Right kidney (tissue), 9 donors: ENCODE measurements at places on chromosomes 3 and 15.

DNA sequence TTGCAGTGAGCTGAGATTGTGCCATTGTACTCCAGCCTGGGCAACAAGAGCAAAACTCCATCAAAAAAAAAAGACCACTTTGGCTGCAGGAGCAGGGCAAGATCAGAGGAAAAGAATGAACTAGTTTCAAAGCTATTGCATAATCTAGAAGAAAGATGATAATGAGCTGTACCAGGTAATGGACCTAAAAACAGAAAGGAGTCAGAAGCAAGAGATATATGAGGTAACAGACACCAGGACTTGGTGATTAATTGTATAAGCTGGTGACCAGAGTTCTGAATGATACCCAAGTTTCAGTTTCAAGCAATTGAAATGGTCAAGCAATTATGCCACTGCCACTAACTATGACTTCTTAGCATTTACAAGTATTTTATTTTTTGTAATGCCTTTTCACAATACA, 2.9 kb downstream of the POLQ start:
- no peak for DNase-seq

DNA sequence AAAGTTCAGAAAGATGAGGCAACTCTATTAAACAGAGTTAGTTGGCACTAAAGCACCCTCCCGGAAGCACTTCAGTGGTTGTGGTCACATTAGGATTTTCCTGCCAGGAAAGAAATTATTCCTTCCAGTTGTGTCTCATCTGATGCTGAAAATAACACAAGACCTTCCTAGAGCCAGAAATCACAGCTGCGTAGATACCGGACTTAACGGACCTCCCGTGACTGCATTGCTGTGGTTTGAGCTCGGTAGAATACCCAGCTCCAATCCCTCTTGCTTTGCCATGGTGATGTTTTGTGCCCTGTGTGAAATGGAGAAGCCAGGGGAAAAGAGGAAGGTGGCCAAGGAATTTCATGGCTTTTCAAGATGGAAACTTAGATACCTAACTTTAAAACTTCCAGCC, 215.0 kb upstream of the IGF1R start:
- DNase-seq = no peak

- no peak for DNase-seq
Observed at GRCh38 chr3:66336333-66336766, 115.5 kb downstream of the SLC25A26 start.

DNA sequence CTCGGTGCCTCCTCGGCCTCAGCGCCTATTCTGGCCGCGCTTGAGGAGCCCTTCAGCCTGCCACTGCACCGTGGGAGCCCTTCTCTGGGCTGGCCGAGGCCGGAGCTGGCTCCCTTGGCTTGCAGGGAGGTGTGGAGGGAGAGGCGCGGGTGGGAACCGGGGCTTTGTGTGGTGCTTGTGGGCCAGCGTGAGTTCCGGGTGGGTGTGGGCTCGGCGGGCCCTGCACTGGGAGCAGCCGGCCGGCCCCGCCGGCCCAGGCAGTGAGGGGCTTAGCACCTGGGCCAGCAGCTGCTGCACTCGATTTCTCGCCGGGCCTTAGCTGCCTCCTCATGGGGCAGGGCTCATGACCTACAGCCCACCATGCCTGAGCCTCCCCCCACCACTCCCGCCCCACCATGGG, 26.6 kb upstream of the TRIM42 start:
- DNase-seq = no peak

- DNase-seq = no peak
Observed at GRCh38 chr3:48217449-48217848, 5.8 kb upstream of the CAMP start.

DNA sequence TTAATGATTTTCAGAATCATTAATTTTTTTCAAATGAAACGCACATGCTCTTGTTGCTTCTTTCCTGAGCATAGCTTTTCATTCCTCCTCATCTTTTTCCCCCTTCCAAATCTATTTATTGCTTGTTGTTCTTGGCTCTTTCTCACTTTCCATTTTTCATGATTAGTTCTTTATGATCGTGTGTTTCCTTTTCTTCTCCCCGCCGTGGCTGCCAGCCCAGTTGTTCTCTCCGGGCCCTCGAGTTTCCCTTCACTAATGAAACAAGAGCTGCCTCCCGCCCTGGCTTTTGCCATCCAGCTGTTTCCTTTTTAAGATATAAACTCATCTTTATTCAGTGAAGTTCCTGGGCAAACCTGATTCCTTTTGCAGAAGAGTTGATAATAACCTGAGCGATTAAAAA, 170.2 kb upstream of the NR2F2 start:
- peak; percentile 39 for DNase-seq

DNA sequence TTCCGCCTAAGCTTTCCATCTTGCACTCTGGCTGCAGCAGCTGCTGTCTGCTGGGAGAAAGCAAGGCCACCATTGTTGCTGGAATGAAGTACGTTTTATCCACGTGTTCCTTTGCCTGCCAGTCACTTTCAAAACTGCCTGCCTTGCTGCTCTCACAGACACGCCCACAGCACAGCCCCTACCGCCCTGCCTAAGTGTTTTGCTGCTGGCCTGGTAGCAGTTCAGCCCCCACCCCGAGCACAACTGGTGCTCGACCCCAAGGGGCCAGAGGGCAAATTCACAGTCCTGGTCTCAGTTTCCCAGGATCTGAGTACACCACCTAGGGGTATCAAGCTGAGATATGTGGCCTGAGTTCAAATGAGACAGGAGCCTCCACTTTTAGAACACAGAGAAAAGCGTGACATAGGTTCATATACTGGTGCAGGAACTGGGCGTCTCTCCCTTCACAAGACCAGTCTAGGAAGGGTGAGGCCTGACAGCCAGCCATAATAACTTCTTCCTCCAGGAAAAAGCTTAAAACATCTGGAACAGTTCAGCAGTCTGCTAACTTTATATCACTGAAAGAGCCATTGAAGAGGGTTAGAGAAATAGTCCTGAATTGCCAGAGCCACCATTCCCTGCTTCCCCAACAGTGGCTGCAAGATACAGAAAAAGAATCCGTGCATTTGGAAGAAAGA, 1012.3 kb downstream of the ZPLD1 start:
- no peak for DNase-seq

DNA sequence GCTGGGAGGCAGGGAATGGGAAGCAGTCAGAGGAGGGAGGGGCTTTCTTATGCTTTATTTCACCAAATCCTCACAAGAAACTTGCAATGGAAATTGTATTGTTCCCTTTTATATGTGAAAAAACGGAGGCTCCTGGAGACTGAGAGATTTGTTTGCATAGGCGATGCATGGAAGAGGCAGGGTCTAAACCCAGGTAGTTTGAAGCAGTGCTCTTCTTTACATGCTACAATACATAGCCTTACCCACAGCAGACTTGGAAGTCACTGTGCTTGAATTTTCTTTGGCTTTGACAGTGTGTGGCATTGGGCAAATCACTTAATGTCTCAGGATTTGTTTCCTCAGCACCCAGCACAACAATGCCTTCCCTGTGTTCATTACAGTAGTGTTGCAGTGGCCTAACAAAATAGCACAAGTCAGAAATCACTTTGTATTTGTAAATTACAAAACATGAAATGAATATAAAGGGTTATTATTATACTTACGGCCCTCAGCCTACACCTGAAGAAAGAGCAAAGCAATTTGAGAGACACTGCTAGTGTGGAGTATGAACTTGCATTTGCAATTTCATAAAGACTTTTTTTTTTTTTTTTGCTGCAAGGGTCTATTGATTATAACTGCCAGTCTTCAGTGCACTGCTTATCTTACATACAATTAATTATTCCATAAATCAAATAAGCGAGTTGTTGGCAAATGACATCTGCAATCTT, 646.4 kb upstream of the KCNMB2 start:
- no peak for DNase-seq

GRCh38 chr3:183435661-183436060, 7.2 kb upstream of the MCF2L2 start:
- no peak for DNase-seq

DNA sequence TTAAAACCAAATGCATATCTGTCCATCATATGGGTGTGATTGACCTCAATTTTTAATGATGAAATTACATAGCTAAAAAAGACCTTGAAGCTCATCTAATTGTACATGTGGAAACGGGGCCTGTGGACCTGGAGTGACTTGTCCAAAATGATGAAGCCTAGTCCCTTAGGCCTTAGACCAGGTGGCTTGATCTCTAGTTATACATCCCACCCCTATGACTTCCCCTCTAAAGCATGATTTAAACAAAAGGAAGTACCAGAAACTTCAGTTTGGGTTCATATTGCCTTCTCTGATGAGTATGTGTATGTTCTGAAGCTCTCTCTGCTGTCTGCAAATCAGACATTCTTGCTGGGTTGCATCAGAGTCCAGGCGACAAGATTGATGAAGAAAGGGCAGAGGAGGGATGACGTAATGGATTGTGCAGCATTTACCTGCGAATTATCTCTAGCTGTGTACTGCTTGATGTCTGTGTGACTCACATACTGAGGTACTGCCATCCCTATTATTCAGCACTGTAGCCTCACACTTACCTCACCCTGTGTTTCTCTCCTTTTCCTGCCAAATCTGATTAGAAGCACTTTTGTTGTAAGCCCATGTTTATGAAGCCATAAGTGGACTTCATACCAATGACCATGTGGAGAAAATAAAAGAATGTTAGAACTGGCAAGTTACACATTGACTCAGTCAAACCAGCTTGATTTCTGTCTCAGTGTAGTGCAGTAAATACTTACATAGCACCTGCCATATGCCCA, 111.5 kb downstream of the FILIP1L start:
- peak; percentile 23 for DNase-seq

- DNase-seq = no peak
Observed at GRCh38 chr3:13647298-13648059, 98.6 kb downstream of the FBLN2 start.

DNA sequence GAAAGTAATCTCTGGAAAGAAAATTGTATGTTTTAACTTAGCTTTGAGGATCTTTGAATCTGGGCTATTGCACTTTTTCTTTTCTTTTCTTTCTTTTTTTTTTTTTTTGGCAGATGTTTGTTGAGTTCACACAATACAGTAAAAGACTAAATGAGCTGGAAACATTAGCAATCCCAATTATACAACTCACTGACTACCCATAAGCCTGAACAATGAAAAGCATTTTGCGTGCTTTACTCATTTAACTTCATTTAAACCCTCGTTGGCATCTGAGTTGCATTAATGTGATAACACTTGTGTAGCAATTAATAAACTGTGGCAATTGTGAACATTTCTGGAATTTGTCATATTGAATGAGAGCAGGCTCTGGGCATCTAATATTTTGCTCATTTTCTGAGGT, 269.4 kb upstream of the RBMS3 start:
- DNase-seq = no peak

DNA sequence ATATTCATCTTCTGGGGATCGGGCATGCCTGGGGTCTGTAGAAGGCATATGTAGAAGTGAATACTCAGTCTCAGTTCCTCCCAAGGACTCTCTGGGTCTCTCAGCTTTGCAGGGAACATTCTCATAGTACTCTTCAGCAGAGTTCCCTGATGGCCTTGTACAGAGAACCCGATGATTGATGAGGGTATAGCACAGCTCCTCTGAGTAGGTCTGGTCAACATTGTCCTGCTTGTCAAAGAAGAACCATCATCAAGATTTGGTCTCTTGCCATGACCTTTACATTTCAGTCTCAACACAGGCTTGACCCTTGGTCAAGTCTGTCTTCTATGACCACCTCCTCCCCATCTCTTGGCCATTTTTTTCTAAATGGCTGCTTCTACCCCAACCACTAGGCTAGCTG, 9.5 kb downstream of the GCSAM start:
- DNase-seq = no peak

GRCh38 chr3:42066516-42067181, 24.5 kb upstream of the TRAK1 start:
- DNase-seq = no peak
